Activated CD8-positive, alpha-beta T cell treated with anti-CD3 and anti-CD28 coated beads, Interleukin-2, amount 10 ng/mL, durations not matched to agents 7 days and 5 days (primary cell): ENCODE measurements at places on chromosomes 11 and 22. TPM values are rescaled to one million over a fixed set of nuclear protein-coding genes. Genes with fewer than 3 reads are reported as not detected.

DNA sequence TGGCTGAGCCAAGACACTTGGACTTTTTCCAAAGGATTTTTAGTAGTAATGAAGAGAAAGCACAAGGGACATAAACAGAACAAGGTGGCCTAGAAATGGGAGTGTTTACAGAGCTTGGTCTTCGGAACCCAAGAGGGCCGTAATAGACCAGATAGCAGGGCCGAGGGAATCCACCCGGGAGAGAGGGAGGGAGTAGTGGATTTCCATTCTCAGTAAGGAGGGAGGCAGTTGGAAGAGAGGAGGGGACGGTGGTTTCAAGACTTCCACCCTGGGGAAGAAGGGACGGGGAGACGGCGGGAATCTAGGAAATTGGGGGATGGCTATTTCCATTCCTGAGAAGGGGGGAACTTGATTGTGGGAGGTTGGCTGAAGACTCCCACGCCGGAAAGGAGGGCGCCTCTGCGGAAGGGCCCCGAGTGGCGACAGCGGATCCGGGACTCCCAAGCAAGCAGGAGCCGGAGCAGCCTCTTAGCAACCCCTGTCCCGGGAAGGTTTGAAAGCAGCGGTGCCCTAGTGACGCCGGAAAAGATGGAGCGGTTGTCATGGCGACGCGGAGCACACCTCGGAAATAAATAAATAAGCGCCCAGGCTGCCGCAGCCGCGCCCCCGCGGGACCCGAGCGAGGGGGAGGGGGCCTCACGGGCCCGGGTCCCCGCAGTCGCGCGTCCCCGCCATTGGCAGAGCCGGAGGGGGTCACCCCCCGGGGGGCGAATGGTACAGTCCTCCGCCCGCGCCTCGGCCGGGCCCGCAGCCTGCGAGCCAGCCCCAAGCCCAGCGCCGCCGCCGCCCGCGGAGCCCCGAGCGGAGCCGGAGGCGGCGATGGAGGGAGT lies 31.6 kb downstream of the EIF3F start:
- peaks cover 11% of the 10 kb centered on the region for H3K4me1 ChIP-seq
- peak overlapping the region; percentile 5 for H3K27ac ChIP-seq
- DNase-seq: peak; percentile 75
- no peaks in the 10 kb centered on the region for H3K36me3 ChIP-seq

The CRYBA4 gene
- total RNA-seq: not detected

DNA sequence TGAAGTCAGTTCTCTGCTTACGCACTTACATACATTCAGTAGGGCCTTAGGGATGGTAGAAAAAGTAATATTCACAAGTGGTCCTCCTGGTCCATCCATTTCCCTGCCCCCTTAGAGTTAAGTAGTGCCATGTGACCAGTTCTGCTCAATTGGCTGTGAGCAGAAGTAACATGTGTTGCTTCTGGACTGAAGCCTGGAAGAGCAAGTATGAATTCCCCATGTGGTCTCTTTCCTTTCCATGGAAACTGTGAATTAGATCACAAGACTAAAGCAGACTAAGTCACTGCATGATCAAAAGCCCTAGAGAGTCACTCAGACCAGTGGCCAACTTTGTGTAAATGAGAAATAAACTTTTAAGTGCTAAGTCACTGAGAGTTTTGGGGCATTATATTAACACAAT lies 341.7 kb upstream of the CADM1 start:
- DNase-seq: no peak
- no peak overlapping the region for H3K4me3 ChIP-seq
- no peaks in the 10 kb centered on the region for H3K27me3 ChIP-seq
- no peaks in the 10 kb centered on the region for H3K4me1 ChIP-seq
- no peaks in the 10 kb centered on the region for H3K36me3 ChIP-seq
- no peak overlapping the region for H3K27ac ChIP-seq

- no peak overlapping the region for H3K27ac ChIP-seq
- no peaks in the 10 kb centered on the region for H3K36me3 ChIP-seq
- DNase-seq: peak; percentile 39
- H3K27me3 ChIP-seq: no peaks in the 10 kb centered on the region
- H3K4me1 ChIP-seq: no peaks in the 10 kb centered on the region
Measured at GRCh38 chr11:116454020-116454645, 318.7 kb downstream of the BUD13 start.

GRCh38 chr11:118144301-118145268 lies 8.0 kb downstream of the SCN4B start:
- DNase-seq: no peak
- peak overlapping the region; percentile 79 for H3K4me3 ChIP-seq
- H3K4me1 ChIP-seq: peaks cover 19% of the 10 kb centered on the region
- H3K27ac ChIP-seq: no peak overlapping the region
